Fibroblast of skin of left biceps (primary cell): ENCODE measurements at places on chromosomes 12 and 14.
A peak's percentile ranks its signal among the peaks of the same experiment; 100 is the strongest.

DNA sequence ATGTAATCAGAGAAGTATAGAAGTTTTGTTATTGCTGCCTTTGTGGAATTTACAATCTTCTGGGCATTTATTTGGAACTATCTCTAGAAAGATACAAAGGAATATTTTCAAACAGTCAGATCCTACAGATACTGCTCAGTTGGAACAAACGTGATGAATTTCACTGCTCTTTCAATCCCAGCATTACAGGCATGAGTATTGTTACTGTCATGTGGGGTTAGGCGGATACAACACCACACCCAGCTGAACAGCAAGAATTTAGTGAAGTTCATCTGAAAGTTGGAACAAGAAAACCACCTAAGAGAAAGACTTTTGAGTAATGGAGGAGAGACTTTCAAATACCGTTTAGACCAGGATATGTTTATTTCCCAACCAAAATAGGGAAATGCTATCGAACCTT lies 123.3 kb upstream of the PLXNC1 start:
- no peak for DNase-seq

GRCh38 chr14:65555358-65555757 lies 142.8 kb downstream of the FUT8 start:
- no peak for DNase-seq

DNA sequence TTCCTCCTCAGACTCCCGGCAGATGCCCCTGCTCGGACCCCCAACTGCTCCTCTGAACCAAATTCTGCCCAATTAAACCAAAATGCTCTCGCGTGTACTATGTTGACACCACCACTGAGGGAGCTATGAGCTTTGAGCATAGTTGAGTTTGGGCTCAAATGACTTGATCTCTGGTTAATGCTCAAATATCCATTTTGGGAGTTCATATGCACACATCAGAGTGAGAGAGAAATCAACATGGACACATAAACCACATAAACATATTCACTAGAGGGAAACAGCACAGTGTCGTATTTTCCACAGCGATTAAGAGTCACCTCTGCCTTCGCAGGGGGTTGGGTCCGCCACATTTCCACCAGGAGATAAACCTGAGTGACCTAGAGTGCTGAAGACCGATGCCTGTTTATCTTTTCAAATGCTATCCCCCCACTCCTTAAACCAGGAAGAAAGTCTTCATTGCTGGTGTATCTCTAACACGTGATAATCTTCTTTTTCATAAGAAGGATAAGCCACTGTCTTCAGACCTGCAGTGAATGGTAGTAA lies 59.4 kb upstream of the FOXN3 start:
- DNase-seq, result no peak

- DNase-seq, result no peak
These were observed 36.8 kb upstream of the DCD start for GRCh38 chr12:54684636-54685630.

DNA sequence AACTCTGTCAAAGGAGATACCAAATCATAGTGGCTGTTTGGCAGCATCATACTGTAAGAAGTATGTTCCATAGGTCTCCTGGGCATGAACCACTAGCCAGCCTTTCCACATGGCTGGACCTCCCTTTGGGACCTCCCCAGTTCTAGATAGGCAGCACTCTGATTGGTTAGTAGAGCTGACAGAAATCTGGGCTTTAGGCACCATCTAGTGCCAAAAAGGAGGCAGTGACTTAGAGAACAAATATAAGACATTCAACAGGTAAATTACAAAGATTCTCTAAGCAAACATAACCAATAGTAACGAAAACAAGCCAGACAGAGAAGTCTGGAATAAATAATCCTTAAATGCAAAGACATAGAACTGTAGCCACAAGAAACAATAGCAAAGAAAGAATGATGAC lies 148.0 kb upstream of the PDE3A start:
- DNase-seq, result peak; percentile 14

GRCh38 chr14:103052407-103052806 lies 4.9 kb downstream of the CDC42BPB start:
- no peak for DNase-seq

- DNase-seq, result no peak
These were observed 19.8 kb upstream of the KCNH3 start for GRCh38 chr12:49518914-49519573.

- DNase-seq, result no peak
These were observed 112.1 kb downstream of the TSPAN9 start for GRCh38 chr12:3189282-3189681.

GRCh38 chr12:16165506-16165905 lies 112.0 kb downstream of the SLC15A5 start:
- no peak for DNase-seq

DNA sequence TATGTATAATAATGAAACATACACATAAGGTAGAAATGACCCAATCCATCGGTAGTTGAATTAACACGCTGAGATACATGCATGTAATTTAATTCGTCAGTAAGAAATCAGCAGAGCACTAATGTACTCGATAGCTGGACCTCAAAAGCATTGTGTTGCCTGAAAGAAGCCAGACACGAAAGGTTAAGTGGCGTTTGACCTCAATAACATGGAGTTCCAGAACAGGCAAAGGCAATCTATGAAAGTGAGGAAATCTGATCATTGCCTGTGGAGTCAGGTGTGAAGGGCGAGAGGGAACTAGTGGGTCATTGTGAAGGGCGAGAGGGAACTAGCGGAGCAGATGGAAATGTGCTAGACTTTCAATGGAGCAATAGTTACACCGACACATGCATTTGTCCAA lies 970.4 kb upstream of the TMEM132C start:
- DNase-seq, result no peak

DNA sequence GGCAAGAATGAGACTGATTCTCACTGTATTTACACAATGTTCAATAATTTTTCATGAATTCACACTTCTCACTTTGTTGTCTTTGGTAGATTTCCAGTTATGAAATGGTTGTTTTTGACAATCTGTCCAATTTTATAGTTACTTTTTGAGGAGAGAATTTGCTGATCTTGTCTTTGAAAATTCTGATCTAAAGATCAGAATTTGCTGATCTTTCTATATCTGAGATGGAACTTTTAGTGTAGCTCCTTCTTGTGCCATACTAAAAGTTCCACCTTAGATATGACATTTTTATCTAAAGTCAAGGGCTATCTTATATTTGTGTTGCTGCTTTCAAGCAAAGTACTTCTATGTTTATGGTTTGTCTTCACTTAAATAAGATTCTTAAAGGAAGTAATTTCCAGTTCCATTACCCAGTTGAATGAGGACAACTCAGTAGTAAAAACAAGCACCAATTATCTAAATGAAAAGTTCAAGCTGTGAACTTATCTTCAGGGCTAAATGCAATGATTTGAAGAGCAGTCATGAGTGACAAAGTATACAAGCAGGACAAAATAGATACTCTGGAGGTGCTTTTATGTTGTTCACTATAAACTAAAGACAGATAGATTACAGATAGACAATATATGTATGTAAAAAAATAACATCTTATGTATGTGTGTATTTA lies 76.4 kb upstream of the FOXG1 start:
- no peak for DNase-seq

- no peak for DNase-seq
These were observed 48.1 kb downstream of the BEGAIN start for GRCh38 chr14:100539003-100539660.

- DNase-seq, result no peak
These were observed 9.9 kb downstream of the GPHB5 start for GRCh38 chr14:63308723-63309317.

DNA sequence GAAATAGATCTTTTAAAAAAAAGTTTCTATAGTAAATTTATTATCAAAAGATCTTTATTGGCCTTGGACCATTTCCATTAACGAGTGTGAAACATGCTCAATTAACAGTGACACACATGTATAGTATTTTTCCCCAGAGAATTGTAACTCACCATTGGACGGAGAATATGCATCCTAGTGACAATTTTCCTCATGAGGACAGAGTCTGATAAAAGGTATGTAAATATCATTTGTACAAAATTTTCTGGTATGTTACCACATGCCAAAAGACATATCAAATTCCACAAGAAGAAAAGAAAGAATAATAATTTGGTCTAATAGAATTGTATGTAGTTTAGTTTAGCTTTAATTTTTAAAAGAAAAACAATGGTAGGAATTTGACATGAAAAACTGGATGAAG lies 1096.0 kb upstream of the FLRT2 start:
- no peak for DNase-seq

GRCh38 chr12:120836114-120836684 lies 68.0 kb downstream of the SPPL3 start:
- DNase-seq, result no peak

GRCh38 chr12:53073881-53074280 lies 5.3 kb downstream of the SPRYD3 start:
- DNase-seq, result no peak

GRCh38 chr12:52058631-52059361 lies 7.6 kb downstream of the NR4A1 start:
- DNase-seq, result no peak

- no peak for DNase-seq
These were observed 54.3 kb upstream of the KCNJ8 start for GRCh38 chr12:21828779-21829178.
